ENCODE measurements at places on chromosomes 1 and 21. TPM values are rescaled to one million over a fixed set of nuclear protein-coding genes. Genes with fewer than 3 reads are reported as not detected.

Gene OLIG1
- total RNA-seq: 0.38 TPM

Gene NPHS2
- total RNA-seq: not detected

Gene NUCKS1
- 245 TPM for total RNA-seq

Gene ACTA1
- total RNA-seq: 2.5 TPM

Gene MAP3K21
- total RNA-seq: 13.1 TPM

Gene GPR61
- 0.53 TPM for total RNA-seq

Gene DNAH14
- total RNA-seq: 77.7 TPM

Gene SRM
- total RNA-seq: 62.6 TPM

Gene KCNK2
- total RNA-seq: 0.60 TPM

Gene CCDC185
- total RNA-seq: not detected

Gene UBE2U
- not detected for total RNA-seq

Gene RGS7
- total RNA-seq: 2.4 TPM

Gene PRR9
- total RNA-seq: not detected

Gene EFNA1
- total RNA-seq: 22.2 TPM

Gene SLC44A3
- 75.4 TPM for total RNA-seq

Gene VTCN1
- total RNA-seq: 1.8 TPM

Gene ACOT11
- 2.2 TPM for total RNA-seq

Gene ZBTB8A
- total RNA-seq: 8.9 TPM
